Suppressor macrophage treated with lipopolysaccharide for 4 hours (primary cell): ENCODE measurements at places on chromosomes 11 and 22.

GRCh38 chr22:38230108-38230825, 28.5 kb downstream of the MAFF start:
- DNase-seq, result peak; percentile 76

- DNase-seq, result no peak
These were observed 407.9 kb downstream of the MIAT start for GRCh38 chr22:27065279-27065678.

DNA sequence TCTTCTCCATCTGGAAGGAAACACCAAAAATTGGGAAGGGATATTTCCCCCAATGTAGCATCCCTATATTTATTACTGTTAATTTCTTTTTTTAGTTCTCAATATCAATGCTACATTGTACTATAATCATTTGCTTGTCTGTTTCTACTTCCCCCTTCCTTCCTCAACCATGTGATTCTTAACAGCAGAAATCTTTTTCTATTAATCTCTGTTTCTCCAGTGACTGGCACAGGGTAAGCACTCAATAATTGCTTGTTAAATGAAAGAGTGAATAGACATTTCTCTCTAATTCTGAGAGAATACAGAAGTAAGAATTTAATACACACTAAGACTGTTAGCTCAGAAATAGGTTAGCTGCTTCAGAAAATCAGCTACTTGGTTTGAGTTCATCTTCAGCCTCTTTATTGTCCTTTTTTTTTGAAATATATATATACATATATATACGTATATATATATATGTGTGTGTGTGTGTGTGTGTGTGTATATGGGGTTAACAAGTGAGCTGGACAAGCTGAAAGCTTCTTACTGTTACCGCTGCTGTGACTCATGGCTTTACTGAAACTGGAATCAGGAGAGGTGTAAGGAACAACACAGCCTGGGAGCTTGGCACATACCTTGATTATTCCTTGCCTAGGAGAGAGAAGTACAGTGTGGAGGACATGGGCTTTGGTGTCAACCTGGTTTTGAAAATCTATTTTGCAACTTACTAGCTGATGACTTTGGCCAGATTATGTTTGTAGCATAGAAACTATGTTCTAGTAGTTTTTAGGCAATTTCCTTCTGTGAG, 26.2 kb upstream of the PDE3B start:
- no peak for DNase-seq

- DNase-seq, result no peak
These were observed 79.5 kb downstream of the HORMAD2 start for GRCh38 chr22:30159561-30160353.

DNA sequence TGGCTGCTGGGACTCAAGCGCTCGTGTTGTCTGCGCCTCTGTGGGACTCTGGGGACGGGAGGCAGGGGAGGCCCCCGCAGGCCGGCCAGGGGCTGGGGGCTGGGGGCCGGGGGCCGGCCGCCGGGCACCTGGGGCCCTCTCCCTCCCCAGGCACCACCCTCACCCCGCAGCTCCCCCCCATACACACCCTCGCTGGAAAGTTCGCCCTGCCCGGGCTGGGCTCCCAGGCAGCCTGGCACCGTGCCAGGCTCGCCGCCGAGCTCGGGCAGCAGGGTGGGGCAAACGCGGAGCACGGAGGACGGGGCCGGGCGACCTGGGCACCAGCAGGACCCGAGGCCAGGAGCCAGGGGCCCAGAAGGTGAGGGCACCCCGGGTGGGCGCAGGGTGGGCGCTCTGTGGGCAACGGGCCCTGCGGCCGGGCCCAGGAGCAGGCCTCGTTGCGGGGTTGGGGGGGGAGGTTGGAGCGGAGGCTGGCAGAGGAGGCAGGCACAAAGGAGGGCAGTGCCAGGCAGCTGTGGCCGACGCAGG, 76.7 kb upstream of the WNT7B start:
- DNase-seq, result peak; percentile 83

GRCh38 chr11:134878785-134879184, 466.7 kb upstream of the B3GAT1 start:
- DNase-seq, result no peak

GRCh38 chr22:37295213-37295886, 13.0 kb downstream of the CYTH4 start:
- no peak for DNase-seq

DNA sequence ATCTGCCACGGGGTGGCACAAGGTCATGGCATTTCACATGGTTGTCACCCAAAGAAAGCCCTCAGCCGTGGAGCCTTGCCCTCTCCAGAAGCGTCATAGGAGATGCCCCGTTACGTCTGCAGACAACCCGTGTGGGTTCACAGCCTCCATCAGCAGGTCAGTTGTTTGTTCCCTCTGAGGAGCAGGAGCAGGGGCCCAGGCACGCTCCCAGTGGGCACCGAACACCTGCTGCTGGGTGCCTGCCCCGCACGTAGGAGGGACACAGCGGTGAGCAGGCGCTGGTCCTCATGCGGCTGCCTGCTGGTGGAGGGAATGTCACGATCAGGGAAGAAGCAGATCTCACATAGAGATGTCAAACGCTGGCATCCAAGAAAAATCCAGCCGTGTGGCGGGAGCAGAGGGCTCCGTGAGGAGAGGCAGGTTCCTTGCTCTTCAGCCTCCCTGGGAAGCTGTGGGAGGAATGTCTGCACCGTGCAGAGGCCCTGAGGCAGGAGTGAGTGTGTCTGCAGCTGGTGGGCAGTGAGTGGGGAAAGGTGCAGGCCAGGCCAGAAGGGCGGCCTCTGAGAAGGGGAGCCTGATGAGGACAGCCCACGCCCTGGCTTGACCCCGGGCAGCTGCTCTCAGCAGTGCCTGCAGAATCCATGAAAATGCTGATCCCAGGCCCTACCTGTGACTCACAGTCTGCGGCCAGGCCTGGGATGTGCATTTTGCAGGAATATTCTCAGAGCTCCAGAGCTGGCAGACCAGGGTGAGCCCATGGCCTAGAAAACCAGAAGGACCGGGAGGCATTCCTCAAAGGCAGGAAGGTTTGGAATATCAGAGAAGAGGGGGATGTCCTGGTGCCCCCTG, 36.4 kb upstream of the TH start:
- DNase-seq, result no peak

DNA sequence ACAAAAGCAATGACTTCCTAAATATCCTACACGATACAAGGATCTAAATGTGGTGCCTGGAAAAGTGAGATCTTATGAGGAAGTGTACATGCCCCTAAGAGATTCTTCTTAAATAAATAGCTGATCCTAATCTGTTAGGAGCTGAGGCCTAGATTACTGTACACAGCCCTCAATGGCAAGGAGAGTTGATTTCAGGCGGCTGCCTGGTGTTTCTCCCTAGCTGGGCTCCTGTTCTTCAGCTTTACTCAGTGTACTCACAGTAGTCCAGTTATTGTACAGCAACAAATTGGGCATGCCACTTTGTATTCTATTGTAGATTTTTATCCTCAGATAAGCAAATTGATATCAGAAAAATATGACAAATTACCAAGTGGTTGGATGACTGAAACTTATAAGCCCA, 358.2 kb upstream of the PDGFD start:
- no peak for DNase-seq

DNA sequence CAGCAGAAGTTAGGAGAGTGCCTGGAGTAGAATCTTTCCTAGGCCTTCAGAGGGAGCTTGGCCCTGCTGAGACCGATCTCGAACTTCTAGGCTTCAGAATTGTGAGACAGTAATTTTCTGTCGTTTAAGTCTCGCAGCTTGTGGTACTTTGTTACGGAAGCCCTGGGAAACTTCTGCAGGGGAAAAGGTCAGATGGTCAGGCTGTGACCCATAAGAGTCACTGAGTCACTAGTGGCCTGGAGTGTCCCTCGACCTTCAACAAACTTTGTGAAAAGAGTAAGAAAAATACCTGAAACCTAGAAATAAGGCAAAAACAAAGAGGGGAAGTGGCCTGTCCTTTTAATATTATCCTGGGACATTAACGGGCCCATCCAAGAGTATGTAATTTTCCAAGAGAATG, 34.6 kb downstream of the CSNK2A3 start:
- DNase-seq, result peak; percentile 46

DNA sequence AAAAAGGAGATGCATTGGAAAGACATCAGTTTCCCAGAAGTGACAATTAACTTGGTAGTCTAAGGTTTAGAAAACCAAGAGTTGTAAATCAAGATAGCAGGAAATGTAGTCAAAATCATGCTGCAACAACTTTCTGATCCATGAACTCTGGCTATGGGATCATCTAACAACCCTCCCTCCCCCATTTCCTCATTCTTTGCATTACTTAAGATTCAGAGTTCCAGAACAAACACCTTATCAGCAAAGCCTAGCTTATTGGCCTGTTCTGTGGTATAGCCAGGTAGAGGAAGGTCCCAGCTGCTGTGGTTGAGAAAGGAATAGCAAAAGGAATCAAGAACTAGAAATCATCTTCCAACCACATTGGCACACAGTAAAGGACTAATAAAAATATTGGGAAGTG, 651.1 kb downstream of the METTL15 start:
- no peak for DNase-seq

GRCh38 chr11:6204706-6205105, 651 bp upstream of the C11orf42 start:
- DNase-seq, result peak; percentile 82

DNA sequence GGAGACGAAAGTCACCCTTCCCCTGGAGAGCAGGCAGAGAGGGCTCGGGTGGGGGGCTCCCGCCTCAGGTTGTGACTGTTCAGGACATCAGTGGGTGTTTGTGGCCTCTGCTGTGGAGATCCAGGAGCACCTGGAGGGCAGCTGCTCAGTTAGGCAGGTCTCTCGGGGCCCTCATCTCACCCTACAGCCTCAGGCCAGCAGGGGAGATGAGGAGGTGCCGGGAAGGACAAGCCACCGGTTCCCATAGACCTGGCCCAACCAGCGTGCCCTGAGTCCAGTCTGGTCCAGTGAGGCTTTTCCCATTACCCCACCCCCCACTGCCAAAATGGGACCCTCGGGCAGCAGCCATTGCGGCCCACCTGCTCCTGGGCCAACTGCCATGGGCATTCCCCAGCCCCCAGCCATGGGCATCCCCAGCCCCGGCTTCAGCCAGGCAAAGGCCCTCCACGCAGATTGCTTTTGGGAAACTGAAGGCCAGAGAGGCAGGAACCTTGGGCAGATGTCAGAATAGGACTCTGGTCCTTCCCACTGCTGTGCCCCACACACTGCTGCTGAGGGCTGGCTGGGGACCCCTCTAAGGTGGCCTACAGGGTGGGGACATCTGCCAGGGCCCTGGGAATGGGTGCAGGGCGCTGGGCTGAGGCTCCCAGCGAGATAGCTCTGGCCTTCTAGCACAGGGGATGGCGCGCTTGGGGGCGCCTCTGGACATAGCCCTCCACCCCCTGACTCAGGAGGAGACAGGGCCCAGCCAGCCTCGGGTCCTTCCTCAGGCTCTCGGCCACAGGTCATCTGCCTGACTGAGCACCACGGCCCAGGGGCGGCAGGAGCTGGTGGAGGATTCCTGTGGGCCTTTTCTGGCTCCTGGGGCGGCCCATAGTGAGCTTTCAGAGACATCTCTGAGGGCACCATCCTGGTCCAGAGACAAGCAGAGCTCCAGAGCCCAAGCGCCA, 4.8 kb downstream of the PIM3 start:
- DNase-seq, result peak; percentile 33

DNA sequence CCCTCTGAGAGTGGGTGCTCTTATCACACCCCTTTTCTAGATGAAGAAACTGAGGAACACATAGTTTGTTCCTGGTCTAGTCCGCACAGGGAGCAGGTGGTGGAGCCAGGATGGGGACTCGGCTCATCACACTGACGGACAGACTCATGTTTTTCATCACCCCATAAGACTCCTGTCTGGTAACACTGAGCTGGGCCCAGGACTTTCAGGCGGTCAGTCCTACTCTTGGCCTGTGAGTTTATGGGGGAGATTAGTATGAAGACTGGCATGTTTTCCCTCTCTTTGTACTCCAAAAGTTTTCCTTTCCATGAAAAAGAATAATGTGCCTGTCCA, 160.8 kb downstream of the LDLRAD3 start:
- DNase-seq, result no peak

DNA sequence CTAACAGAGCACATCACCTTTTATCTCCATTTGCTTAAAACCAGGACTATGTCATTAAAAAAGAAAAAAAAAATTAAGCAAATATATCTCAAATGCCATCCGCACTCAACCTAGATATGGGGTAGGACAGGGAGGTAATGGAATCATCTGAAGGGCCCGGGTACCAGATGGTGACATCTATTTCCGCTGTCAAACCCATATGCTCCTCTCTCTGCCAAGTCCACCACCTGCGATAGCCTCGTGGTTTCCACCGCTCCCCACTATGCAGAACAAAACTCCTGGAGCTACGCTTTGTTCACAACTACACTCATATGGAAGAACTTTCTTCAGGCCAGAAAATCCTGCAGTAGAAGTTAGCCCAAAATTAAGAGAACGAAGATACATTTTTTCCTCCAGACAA, 31.4 kb downstream of the FEZ1 start:
- DNase-seq, result no peak

DNA sequence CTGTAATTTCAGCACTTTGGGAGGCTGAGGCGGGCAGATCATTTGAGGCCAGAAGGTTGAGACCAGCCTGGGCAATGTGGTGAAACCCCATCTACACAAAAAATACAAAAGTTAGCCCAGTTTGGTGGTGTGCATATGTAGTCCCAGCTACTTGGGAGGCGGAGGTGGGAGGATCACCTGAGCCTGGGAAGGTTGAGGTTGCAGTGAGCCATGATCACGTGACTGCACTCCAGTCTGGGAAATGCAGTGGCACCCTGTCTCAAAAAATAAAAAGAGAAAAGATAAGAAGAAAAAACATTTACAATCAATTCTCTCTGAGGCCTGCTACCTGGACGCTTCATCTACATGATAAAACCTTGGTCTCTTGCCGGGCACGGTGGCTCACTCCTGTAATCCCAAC, 7.2 kb upstream of the CBL start:
- no peak for DNase-seq

GRCh38 chr11:123188508-123189165, 6.4 kb downstream of the CLMP start:
- DNase-seq, result no peak

DNA sequence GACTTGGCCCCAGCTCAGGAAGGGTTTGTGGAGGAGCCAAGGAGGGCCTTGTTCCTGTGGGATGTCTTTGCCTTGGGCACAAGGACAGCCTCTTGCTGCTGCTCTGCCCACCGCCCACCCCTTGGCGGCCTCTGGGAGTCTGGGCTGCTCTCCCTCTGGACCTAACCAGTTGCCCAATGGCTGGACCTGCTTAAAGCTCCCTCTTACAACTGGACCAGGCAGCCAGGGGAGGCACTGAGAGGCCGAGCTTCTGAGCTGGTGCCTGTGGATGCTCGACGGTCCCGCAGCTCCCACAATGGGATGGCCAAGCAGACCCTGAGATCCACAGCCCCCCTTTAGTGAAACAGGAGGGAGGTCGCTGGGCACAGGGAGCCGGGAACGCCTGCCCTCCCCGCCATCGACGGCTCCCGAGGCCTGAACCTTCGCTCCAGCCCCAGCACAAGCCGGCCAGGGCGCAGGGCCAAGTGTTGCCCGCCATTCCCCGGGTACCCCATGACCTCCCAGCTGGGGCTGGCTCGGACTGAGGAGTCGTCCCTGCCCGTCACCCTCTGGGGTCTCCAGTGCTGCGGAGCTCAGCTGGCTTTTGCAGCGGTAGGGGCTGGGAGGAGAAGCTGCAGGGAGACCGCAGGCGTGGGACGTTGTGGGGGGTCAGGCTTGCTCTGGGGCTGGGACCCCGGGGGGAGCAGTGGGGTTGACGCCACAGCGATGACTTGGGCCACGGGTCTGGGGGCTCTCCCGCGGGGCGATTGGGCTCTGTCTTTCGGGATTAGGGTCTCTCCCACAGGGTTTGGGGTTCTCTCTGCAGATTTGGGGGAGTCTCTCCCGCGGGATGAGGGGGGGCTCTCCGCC, 584 bp upstream of the GAL start:
- no peak for DNase-seq
